Purkinje cell (primary cell): ENCODE measurements at places on chromosomes 16 and 17. TPM values are rescaled to one million over a fixed set of nuclear protein-coding genes. Genes with fewer than 3 reads are reported as not detected.

Gene KCNJ12
- polyA plus RNA-seq, result 0.20 and 0.31 TPM in 2 replicates

Gene CACNG1
- polyA plus RNA-seq, result not detected in 2 replicates

Gene SP2
- 2.1 and 3.0 TPM in 2 replicates for polyA plus RNA-seq

Gene HSD17B1
- 0.32 and 0.83 TPM in 2 replicates for polyA plus RNA-seq

Gene CACNA1G
- 54.6 and 83.3 TPM in 2 replicates for polyA plus RNA-seq

Gene MRPL27
- polyA plus RNA-seq, result 272 and 327 TPM in 2 replicates

Gene KCNJ2
- 0.09 and 2.2 TPM in 2 replicates for polyA plus RNA-seq

Gene SYNGR3
- 80.6 and 82.4 TPM in 2 replicates for polyA plus RNA-seq

Gene MT3
- 349 and 352 TPM in 2 replicates for polyA plus RNA-seq

Gene SEZ6L2
- 97.4 and 138 TPM in 2 replicates for polyA plus RNA-seq

Gene C17orf78
- polyA plus RNA-seq, result not detected in 2 replicates

Gene KRT17
- polyA plus RNA-seq, result 10.7 and 38.0 TPM in 2 replicates

Gene NXPH3
- 0.54 TPM in 1 of 2 replicates, not detected in the other for polyA plus RNA-seq

Gene GGT6
- polyA plus RNA-seq, result not detected in 2 replicates

Gene NOS2
- not detected in 2 replicates for polyA plus RNA-seq

Gene TEX19
- not detected in 2 replicates for polyA plus RNA-seq

Gene HSF4
- polyA plus RNA-seq, result 1.9 and 3.9 TPM in 2 replicates

Gene HIC1
- not detected in 2 replicates for polyA plus RNA-seq

Gene HOXB8
- polyA plus RNA-seq, result not detected in 2 replicates

Gene PDE6G
- not detected in 2 replicates for polyA plus RNA-seq

Gene TBC1D3H
- 0.18 TPM in 1 of 2 replicates, not detected in the other for polyA plus RNA-seq

Gene TEKT1
- polyA plus RNA-seq, result not detected in 2 replicates

Gene NXN
- polyA plus RNA-seq, result 0.11 TPM in 1 of 2 replicates, not detected in the other

Gene MT1H
- not detected in 2 replicates for polyA plus RNA-seq

Gene NDRG4
- 774 and 1,197 TPM in 2 replicates for polyA plus RNA-seq

Gene SLFN14
- not detected in 2 replicates for polyA plus RNA-seq

Gene USP43
- 0.75 TPM in 1 of 2 replicates, not detected in the other for polyA plus RNA-seq

Gene ZG16
- polyA plus RNA-seq, result not detected in 2 replicates

Gene CDRT15L2
- 0.77 TPM in 1 of 2 replicates, not detected in the other for polyA plus RNA-seq

Gene CTRB2
- polyA plus RNA-seq, result 0.45 TPM in 1 of 2 replicates, not detected in the other

Gene CETP
- not detected in 2 replicates for polyA plus RNA-seq

Gene MRPL58
- 26.4 and 34.8 TPM in 2 replicates for polyA plus RNA-seq

Gene SPN
- polyA plus RNA-seq, result not detected in 2 replicates

Gene FOXF1
- 0.11 TPM in 1 of 2 replicates, not detected in the other for polyA plus RNA-seq

Gene ARL5C
- polyA plus RNA-seq, result not detected in 2 replicates

Gene TPSB2
- not detected in 2 replicates for polyA plus RNA-seq

Gene SUPT4H1
- 34.1 and 47.8 TPM in 2 replicates for polyA plus RNA-seq

Gene ITGB4
- not detected in 2 replicates for polyA plus RNA-seq

Gene FOXC2
- polyA plus RNA-seq, result not detected in 2 replicates

Gene CEMP1
- 1.0 TPM in 1 of 2 replicates, not detected in the other for polyA plus RNA-seq

Gene GPR139
- polyA plus RNA-seq, result not detected in 2 replicates

Gene CCDC78
- polyA plus RNA-seq, result not detected in 2 replicates

Gene CCL4L2
- polyA plus RNA-seq, result 1.2 TPM in 1 of 2 replicates, not detected in the other
